Activated T-helper 9 cell treated with anti-CD3 and anti-CD28 coated beads, Interleukin-2, amount 50 U/mL, for 16 hours (primary cell): ENCODE measurements at places on chromosomes 11 and 22.

GRCh38 chr22:48772286-48772907 lies 1055.3 kb downstream of the BRD1 start:
- DNase-seq = no peak

- no peak for DNase-seq
Observed at GRCh38 chr11:64856382-64857227, 12.2 kb upstream of the CDC42BPG start.

DNA sequence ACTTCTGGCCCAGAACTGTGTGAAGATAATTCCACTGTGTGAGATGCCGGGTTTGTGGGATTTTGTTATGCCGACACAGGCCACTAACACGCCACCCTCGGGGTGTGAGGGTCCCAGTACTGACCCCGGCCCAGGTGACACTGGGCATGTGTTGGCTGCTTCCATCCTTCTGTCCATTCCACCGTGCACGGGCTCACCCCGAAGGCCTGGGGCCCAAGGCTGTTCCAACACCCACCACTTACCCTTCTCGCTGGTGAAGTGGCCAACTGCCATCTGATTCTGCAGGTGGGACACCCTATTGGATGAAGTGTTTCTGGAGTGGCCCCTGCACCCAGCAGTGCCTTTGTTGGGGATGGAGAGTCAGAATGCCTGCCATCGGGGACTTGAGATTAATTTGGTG lies 1307.5 kb downstream of the BRD1 start:
- no peak for DNase-seq

GRCh38 chr11:123576082-123576481 lies 78.3 kb downstream of the SCN3B start:
- no peak for DNase-seq

GRCh38 chr22:24965822-24966626 lies 13.5 kb downstream of the KIAA1671 start:
- no peak for DNase-seq

- no peak for DNase-seq
Observed at GRCh38 chr11:94717667-94718066, 50.5 kb upstream of the AMOTL1 start.

DNA sequence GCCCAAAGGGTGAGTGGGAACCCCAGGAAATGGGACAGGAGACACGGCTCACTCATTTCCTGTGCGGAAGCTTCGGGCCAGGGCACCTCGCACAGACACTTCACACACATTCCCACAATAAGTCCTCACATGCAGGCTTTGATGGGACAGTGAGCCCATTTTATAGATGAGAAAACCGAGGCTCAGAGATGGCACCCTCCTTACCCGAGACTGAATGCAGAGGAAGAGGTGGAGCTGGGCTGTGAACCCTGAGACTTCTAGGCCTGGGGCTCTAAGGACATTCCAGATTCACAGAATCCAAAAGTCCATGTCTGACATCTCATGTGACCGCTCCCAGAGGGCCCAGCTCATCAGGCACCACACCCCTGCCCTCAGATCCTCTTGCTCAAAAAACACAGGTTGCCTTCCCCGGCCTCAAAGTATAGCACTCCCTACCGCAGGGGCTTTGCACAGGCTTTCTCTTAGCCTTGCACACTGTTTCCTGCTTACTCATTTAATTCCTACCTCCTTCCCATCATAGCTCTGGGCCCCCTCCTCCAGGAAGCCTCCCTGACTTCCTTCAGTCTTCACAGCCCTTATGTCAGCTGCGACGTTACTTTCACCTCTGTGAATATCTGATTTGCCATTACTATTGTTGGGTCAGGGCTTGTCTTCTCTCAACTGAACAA lies 57.1 kb upstream of the TCF20 start:
- no peak for DNase-seq

DNA sequence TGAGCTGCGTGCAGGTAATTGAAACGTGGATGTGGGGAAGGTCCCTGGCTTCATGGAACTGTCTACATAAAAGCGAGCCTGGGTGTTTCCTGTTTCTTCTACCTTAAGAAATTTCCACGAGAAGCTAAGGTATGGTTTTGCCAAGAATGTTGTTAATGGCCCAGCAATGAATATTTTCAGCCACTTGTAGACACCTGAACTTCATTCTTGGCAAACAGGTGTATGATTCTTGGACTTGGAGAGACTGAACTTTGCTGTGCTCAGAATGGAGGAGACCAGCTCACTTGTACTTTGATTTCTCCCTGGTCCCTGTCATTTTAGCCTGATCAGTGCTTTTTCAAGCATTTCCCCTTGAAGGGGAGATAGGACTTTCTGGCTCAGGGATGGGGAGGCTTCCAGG lies 20.8 kb downstream of the LRP5 start:
- no peak for DNase-seq

DNA sequence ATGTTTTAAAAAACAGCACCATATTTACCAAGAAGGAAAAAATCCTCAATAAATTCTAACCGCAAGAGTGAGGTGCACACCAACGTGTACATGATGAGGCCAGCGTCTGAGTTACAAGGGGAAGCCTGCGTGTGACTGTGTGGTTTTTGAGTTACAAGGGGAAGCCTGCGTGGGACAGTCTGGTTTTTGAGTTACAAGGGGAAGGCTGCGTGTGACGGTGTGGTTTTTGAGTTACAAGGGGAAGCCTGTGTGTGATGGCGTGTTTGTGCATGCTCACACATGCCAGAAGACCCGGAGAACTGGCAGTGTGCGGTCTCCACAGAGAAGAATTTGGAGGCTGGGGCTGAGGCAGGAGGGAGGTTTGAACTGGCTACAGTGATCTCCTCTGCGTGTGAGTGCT lies 1376.4 kb downstream of the TBC1D22A start:
- DNase-seq = no peak

GRCh38 chr22:19108807-19109197 lies 13.4 kb downstream of the DGCR2 start:
- no peak for DNase-seq

DNA sequence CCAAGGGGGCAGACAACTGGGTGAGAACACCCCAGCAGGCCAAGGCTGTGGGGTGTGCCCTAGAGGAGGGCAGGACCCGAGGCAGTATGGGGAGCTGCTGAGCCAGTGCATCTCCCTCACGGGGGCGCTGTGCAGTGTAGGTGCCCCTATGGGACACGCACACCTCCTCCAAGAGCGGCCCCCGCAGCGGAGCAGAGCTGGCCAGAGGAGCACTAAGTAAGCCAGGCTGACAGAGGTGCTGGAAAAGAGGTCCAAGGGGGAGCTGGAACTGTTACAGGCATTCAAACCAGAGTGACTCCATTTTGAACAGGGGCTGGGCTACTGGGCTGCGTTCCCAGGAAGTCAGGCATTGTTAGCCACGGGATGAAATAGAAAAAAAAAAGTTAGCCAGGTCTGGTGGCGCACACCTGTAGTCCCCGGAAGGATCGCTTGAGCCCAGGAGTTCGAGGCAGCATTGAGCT lies 41.8 kb downstream of the TST start:
- DNase-seq = peak; percentile 68

DNA sequence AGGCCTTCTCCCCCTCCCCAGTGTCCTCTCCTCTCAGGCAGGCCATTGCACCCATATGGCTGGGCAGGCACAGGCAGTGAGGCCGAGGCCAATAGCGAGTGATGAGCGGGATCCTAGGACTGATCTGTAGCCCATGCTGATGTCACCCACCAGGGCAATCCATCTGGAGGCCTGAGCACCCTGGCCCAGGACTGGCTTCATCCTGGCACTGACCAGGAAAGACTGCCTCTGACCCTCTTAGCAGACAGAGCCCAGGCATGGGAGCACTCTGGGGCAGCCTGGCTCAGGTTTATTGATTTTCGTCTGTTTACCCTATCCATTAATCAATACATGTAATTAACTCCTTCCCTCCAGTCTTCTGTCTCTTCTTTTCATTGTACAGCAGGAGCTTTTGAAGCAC lies 5.1 kb upstream of the TIRAP start:
- no peak for DNase-seq

GRCh38 chr11:14300661-14301304 lies 58.2 kb downstream of the RRAS2 start:
- DNase-seq = peak; percentile 8

- DNase-seq = no peak
Observed at GRCh38 chr22:35317680-35318290, 18.1 kb downstream of the TOM1 start.

- no peak for DNase-seq
Observed at GRCh38 chr11:102915044-102915375, 40.2 kb upstream of the MMP12 start.

DNA sequence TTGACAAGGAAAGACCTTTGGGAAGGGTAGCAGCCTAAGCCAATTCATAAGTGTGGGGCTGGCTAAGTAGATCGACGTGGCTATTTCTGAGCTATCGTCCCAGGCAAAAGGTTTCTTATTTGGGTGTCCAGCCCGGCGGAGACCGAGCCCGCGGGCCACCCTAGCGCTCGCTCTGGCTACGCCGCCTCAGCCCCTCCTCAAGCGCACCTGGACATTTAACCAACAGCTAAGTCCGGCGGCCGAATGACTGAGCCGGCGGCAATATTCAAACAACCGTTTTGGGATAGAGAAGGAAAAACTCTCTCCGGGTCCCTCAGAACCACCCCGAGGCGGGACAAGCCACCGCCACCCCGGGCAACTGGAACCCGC lies 457 bp downstream of the RNF141 start:
- no peak for DNase-seq

GRCh38 chr11:116413301-116414242 lies 359.2 kb downstream of the BUD13 start:
- DNase-seq = no peak

- no peak for DNase-seq
Observed at GRCh38 chr11:68142441-68143309, 21.5 kb upstream of the CHKA start.

GRCh38 chr22:19723232-19723982 lies at the start of gene GP1BB:
TSS of gene GP1BB (plus strand) at chr22:19723539. CDS start at chr22:19723570, 31 bp downstream.
- DNase-seq = no peak

DNA sequence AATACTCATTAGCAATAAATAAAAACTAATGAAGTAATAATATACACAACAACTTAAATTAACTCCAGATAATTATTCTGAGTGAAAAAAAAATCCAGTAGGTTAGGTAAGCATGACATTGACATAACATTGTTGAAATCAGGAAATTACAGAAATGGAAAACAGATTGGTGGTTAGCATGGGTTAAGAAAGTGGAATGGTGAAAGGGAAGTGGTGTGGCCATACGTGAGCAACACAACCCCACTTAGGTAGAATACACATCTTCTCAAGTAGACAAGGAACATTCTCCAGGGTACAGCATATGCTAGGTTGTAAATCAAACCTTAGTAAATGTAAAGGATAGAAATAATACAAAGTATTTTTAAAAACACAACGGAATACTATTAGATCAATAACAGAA lies 30.2 kb upstream of the CLTCL1 start:
- DNase-seq = no peak

- no peak for DNase-seq
Observed at GRCh38 chr11:72705442-72706365, 31.5 kb upstream of the PDE2A start.

- no peak for DNase-seq
Observed at GRCh38 chr11:36046932-36047331, 103.1 kb downstream of the LDLRAD3 start.

- no peak for DNase-seq
Observed at GRCh38 chr11:111691741-111692140, 74.4 kb downstream of the PPP2R1B start.

- no peak for DNase-seq
Observed at GRCh38 chr11:118193910-118194566, 17.6 kb upstream of the SCN2B start.

DNA sequence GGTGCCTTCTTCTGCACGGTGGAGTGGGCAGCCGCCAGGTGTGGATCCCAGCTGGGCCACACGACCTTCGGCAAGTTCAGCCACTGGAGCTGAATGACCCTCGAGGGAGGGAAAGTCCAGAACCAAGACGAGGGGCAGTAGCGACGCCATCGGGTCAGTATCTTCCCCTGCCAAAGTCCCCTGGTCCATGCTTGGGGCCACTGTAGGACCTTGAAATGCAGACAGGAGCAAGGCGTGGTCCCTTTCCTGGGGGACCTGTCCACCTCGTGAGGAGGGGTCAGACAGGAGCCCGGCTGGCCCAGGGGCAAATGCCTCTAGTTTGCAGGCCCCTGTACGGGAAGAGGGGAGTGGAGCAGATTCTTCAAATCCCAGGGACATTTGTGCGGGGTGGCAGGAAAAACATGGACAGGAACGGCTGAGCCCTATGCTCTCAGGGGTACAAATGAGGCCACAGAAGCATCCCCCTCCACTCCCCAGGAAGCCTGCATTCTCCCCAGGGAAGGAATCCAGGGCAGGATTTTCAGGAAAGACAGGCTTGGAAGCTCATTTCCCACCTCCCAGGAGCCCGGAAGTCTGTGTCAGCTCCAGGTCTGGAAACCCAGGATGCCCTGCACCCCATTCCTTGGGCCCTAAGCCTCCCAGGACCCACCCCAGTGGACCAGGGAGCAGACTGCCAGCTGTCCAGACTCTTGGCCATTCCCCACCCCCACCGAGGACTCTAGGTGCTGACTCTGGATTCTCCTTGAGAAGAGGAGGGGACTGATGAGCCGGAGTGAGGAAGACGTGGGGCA lies 6.6 kb downstream of the SHANK2 start:
- DNase-seq = no peak

GRCh38 chr11:104534278-104534677 lies 364.0 kb downstream of the CASP12 start:
- no peak for DNase-seq

- DNase-seq = peak; percentile 97
Observed at GRCh38 chr11:66616379-66617154, at the start of gene RBM14. TSS of gene RBM14 (plus strand) at chr11:66616630. CDS start at chr11:66616721, 91 bp downstream.

GRCh38 chr11:63813563-63814382 lies 517 bp downstream of the SPINDOC start:
- no peak for DNase-seq

GRCh38 chr11:124759266-124760204 lies 2.6 kb downstream of the ESAM start:
- no peak for DNase-seq

- no peak for DNase-seq
Observed at GRCh38 chr22:21587803-21588611, 20.5 kb downstream of the UBE2L3 start.

- DNase-seq = no peak
Observed at GRCh38 chr11:43575913-43576310, 104.6 kb upstream of the HSD17B12 start.

DNA sequence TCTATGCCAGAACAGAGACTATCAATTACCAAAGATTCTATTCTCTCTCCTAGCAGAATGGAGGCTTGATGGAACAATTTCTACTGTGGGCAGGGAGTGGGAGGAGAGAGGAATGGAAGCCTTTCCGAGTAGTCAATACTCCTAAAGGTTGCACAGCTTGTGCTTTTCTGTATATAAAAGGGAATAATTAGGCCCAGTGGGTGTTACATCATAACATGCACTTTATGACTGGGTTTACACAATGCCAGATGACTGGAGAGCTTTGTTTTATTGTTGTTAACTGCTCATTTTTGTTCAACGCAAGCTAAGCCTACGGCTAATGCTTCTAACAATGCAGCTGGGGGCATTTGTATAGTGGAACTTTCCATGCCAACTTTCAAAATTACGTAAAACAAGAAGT lies 2237.9 kb upstream of the RAG2 start:
- no peak for DNase-seq

- DNase-seq = no peak
Observed at GRCh38 chr11:35671396-35672127, 9.0 kb downstream of the TRIM44 start.

GRCh38 chr11:125740617-125741016 lies 5.5 kb upstream of the PATE1 start:
- no peak for DNase-seq

GRCh38 chr22:29260031-29260560 lies 7.7 kb downstream of the RHBDD3 start:
- no peak for DNase-seq
